ENCODE measurements at places on chromosomes 13 and 19. TPM values are rescaled to one million over a fixed set of nuclear protein-coding genes. Genes with fewer than 3 reads are reported as not detected.

The POMP gene
- 93.0 TPM for total RNA-seq

The THAP8 gene
- total RNA-seq, result 2.3 TPM

The PLIN4 gene
- 147 TPM for total RNA-seq

The PEAK3 gene
- total RNA-seq, result 0.71 TPM

The RASGRP4 gene
- 0.51 TPM for total RNA-seq

The KLK3 gene
- total RNA-seq, result not detected

The S1PR4 gene
- 5.5 TPM for total RNA-seq

The SIGLEC12 gene
- not detected for total RNA-seq

The ATP4A gene
- total RNA-seq, result not detected

The ATP8B3 gene
- total RNA-seq, result 0.65 TPM

Measured in heart left ventricle (tissue), 16 donors.